ENCODE measurements at places on chromosomes 4 and X.

- DNase-seq: no peak
Observed at GRCh38 chrX:153723351-153724251, 586 bp downstream of the BCAP31 start.

- DNase-seq: no peak
Observed at GRCh38 chr4:174561560-174561959, 39.3 kb upstream of the HPGD start.

DNA sequence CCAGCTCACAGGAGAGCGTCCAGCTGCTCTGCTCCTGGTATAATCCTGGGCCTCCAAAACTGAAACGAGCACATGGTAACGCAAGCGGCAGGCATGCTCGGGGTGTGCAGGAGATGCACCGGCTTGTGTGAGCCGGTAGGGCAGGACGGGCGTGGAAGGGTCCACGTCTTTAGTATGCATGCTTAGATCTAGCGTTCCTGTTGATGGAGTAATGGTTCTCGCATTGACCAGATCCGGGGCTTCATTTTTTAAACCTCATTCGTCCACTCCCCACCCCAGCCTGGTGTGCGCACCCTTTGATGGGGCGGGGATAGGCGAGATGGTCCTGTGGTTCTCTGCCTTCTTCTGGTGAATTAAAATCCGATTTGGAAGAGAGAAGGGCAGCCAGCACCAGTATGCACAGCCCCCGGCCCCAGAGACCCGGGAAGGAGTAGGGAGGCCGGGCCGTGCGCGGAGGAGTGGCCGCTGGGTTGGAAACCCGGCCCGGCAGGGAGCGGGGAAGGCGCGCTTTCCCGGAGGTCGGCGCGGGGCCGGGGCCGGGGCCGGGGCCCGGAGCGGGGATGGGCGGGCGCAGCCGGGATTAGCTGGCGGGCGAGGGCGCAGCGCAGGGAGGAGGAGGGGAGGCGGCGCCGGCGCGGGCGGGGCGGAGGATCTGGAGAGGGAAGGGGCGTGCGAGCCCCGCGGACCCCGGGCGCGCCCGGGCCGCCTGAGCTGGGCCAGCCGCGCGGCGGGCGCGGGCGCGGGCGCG is 39.9 kb downstream of the FAM149A start:
- DNase-seq: no peak

DNA sequence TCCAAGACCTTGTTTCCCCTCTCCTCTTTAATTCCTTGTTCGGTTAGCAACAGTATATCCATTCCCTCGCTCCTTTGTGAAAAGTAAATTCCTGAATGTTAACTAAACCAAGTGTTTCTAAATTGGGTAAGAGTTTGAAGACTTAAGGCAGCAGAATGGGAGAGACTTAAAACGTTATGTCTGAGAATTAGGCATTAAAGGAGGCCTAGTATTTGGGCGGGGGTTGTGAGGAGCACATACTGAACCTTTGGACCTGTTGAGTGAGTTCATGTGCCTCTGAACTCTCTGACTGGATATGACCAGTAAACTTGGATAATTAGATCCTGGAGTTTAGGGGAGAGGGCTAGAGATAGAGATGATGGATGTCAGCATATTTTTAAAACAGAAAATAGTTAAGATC is 1.2 kb downstream of the MSMO1 start:
- no peak for DNase-seq

DNA sequence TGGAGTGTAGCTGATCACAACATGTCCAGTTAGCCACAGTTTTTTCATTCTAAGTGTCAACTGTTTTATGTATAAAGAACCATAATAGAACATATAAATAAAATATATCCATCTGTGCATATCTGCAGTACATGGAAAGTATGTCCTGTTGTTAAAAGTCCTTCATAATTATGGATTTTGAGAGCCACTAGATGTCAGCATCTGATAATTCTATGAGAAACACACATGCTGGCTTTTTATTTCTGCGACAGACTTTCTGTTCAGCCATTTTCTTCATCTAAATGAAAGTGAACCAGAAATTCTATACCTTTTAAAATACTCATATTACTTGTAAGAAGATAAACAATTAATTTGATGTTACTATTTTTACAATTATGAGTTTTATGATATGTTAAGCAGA is 251.5 kb downstream of the GPM6A start:
- DNase-seq: no peak

- DNase-seq: peak; percentile 13
Observed at GRCh38 chrX:79259073-79259689, 108.0 kb downstream of the ITM2A start.

- DNase-seq: no peak
Observed at GRCh38 chrX:77415161-77415560, 32.0 kb upstream of the FGF16 start.

- no peak for DNase-seq
Observed at GRCh38 chrX:48761674-48762471, at the start of gene GLOD5. TSS of gene GLOD5 (plus strand) at chrX:48761747. CDS start at chrX:48761791, 44 bp downstream.

DNA sequence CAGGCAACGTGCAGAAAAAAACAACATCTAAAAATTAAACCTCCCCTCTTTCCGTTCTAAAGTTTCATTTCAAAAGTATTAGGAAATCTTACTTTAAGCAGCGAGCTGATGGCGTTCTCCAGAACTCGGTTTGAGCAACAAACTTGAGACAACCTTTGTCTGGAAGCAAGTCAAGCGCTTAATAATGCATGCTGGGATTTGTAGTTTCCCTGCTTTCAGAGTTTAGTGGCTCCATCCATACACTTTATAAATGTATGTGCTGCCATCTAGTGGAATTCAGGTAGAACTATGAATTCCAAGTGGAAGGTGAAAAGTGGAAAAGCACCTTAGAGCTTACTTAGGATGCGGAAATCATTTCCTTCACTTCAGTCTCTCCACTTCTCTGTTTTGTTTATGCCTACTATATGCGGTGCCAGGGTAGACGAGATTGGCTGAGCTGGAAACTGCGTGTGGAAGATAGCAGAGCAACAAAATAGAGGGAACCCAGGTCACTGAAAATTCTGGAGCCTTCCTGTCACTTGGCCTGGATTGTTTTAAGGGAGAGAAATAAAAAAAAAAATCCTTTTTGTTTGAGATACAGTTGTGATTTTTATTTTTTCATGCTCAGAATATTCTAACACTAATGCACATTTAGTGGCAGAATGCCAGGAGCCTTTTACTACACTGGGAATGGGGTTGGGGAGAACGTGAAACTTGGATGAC is at the start of gene BDH2:
TSS of gene BDH2 (minus strand) at position 144 of the 702 bp plus-strand sequence. CDS start 3,580 bp downstream, outside the sequence.
- peak; percentile 24 for DNase-seq

- no peak for DNase-seq
Observed at GRCh38 chrX:42260854-42261253, 337.5 kb upstream of the CASK start.

GRCh38 chr4:71267244-71267643 is 71.6 kb upstream of the SLC4A4 start:
- no peak for DNase-seq

DNA sequence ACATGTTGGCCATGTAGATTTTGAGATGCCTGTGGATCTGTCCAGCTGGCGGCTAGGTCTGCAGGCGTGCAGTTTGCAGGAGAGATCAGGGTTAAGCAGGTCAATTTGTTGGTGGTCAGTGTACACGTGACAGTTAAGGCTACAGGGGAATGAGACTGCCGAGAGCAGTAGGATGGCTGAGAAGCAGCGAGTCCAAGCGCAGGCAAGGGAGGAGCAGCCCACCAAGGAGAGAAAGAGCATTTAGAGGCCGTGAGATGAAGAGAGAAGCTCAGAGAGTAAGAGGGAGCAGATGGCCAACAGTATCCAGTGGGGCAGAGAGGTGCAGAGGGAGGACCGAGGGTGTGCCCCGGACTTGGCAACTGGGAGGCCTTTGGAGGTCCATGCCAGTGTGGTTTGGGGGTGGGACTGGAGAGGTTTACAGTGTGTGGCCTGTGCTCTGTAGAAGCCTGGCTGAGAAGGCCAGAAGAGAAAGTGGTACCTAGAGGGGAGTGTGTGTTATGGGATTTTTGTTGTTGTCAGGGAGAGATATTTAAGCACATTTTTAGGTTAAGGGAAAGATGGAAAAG is 18.4 kb downstream of the SNX25 start:
- DNase-seq: no peak

- no peak for DNase-seq
Observed at GRCh38 chrX:37905436-37906147, 58.2 kb upstream of the DYNLT3 start.

DNA sequence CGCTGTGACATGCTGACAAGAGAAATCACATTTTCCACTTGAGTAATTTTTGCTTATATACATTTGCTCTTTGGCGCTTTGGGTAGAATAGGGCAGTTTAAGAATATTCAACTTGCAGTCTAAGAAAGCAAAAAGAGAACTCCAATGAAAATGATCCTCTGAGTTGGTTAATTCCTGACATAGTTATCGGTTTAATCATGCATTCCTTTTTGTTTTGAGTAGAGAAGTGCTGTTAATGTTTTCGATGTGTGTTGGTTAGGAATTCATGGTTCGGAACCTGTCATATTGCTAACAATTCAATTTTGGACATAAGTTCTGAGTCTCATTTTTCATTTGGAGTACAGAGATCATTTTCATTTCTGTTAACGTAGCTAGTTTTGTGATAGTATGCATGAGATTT is 700.6 kb upstream of the PITX2 start:
- no peak for DNase-seq

GRCh38 chr4:128571747-128572146 is 237.8 kb upstream of the JADE1 start:
- no peak for DNase-seq

- no peak for DNase-seq
Observed at GRCh38 chrX:77945910-77946545, 23.4 kb downstream of the PGAM4 start.

DNA sequence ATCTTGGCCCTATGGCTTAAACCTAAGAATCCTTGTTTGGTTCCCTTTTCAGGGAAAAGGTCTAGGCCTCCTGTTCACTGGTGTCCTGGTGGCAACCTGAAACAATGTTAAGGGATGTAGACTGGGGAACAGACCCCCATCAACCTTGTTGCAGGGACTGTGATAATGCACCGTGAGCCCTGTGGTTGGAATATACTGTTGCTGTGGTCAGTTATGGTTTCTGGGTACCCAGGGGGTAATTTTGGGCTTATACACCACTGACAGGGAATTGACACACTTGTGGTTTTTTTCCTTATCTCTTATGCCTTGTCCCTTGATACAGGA is 64.0 kb upstream of the WDR1 start:
- DNase-seq: no peak

- no peak for DNase-seq
Observed at GRCh38 chrX:127570276-127570675, 481.9 kb downstream of the ACTRT1 start.

DNA sequence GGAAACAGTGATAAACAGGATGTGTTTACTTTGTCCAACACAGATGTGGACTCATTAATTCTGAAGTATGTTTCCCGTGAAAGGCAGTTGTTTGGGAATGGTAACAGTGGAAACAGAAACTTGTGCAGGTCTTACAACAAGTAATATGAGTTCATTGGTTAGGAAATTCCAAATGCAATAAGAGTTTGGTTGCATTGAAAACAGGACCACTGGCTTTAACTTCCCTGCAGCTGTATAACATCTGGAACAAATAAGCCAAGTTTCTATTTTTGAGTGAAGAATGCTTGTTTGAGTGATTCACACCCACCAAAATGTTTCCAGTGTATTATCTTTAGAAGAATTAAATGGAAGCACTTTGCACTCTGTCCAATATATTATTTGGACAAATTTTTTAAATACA is 82.4 kb upstream of the BMP3 start:
- DNase-seq: no peak

DNA sequence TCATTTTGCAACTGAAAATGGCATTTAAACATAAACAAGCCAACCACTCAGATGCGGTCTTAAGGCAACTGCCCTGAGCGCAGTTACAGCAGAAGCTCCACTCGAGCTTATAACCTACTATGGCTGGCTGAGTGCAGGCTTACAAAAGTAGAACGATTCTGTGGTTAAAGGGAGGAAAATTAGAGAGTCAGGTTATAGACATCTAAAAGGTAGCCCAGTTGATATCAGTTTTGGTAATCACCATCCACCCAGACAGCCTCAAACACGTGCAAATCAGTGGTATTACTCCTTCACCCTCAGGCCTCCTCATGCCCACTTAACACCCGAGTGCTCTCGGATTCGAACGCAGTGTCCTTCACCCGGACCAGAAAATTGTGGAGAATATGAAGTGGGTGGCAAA is 3.1 kb downstream of the LEF1 start:
- no peak for DNase-seq

DNA sequence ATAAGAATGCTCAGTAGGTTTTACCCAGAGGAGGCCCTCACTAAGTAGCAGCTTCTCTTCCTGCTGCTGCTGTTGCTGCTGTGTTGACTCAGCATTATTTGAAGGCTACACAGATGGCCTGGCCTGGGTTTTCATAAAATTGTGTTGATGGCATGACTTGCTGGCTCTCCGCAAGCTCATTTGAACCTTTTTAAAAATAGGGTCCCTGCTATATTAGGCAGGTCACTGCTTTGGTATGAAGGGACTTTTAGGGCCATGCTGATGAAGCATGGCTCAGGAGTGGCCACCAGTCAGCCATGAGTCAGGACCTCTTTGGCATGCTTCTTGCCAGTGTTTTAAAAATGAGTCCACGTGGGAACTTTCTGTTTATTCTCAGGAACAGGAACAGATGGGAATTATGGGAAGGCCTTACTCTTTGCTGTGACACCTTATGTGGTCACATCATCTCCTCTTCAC is 128.7 kb downstream of the MID1IP1 start:
- DNase-seq: no peak

DNA sequence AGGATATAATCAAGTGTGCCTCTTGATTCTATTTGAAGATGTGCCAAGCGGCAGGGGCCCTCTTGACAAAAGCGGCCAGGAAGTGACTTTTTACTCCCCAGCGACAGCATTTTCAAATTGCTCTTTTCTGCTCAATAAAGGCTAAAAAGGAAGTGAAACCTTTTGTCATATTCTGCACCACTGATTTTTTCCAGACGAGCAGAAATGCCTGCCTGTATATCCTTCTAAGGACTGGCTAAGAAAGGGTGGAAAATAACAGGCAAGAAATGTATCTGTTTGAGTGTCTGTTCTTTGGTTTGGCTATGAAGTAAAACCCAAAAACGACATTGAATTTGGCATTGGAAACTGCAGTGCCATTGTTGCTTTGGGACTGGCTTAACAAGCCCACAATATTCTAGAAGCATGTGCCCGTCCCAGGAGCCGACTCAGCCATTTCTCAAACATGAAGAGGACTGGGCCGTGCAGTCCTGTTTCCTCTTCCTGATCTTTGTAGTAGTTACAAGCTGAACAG is 25.4 kb downstream of the TMSB4X start:
- no peak for DNase-seq

DNA sequence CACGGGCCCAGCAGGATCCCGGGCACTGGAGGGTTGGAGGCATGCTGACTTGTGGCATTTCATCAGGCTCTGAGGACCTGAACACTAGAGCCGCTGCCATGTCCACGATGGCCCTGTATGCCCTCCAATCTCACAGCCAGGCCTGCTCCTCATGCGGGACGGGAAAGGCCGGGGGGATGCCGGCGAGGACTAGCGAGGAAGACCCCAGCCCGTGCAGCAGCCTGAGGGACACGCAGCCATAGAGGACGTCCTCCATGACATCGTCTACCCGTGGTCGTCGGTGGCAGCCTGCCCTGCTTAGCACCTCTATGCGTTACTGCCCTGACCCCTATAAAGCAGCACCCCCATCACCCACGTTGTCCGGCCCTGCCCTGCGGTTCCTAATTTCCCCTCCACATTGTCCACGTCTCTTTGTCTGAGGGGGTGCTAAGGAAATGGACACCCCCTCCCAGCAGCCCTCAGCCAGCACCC is 32.6 kb downstream of the HMX1 start:
- DNase-seq: no peak

Data from stimulated activated CD4-positive, alpha-beta T cell treated with anti-CD3 and anti-CD28 coated beads, Interleukin-15, amount 100 ng/mL, for 48 hours (primary cell).